Adrenal gland (tissue), 19 donors: ENCODE measurements at places on chromosomes 11 and 22. TPM values are rescaled to one million over a fixed set of nuclear protein-coding genes. Genes with fewer than 3 reads are reported as not detected.
A peak's percentile ranks its signal among the peaks of the same experiment; 100 is the strongest.

DNA sequence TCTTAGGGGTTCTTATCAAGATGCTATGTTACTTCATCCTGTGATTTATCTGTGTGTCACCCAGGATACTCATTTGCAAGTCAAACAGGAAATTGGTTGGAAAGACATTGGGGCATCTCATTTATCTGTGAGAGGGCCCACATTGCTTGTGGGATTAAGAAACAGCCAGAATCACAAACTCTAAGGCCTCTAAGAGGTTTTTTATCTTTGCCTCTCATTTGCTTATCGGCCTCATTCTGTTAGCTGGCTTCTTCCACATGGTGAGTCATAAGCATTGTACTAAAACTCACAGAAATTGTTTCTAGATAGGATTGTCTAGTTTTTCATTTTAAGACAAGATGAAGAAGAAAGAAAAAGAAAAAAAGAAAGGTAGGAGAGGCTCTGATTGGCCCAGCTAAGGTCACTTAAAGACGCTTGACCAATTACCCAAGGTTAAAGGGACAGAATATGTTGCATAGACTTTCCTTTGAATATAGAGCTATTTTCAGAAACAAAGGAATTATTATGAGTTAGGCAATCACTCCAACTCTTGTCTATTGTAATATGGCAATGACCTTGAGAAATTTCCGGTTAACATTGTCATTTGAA lies 121.9 kb downstream of the ARHGAP42 start:
- H3K27me3 ChIP-seq: no peaks in the 10 kb centered on the region
- H3K36me3 ChIP-seq: no peaks in the 10 kb centered on the region
- no peak overlapping the region for H3K4me3 ChIP-seq
- peaks cover 4% of the 10 kb centered on the region for H3K4me1 ChIP-seq

DNA sequence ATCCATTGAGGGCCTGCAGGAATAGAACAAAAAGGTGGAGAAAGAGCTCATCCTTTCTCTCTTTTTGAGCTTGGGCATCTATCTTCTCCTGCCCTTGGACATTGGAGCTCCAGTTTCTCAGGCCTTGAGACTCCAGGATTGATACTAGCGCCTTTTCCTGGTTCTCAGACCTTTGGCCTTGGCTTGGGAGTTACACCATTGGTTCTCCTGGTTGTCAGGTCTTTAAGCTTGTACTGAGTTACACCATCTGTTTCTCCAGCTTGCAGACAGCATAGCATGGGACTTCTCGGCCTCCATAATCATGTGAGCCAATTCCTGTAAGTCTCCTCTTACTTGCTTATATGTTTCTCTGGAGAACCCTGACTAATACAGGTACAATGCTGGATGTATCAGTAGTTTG lies 72.6 kb downstream of the GRK3 start:
- H3K27ac ChIP-seq: no peak overlapping the region
- H3K36me3 ChIP-seq: no peaks in the 10 kb centered on the region
- no peak overlapping the region for H3K4me3 ChIP-seq
- no peaks in the 10 kb centered on the region for H3K27me3 ChIP-seq

- no peak overlapping the region for H3K27ac ChIP-seq
- no peak overlapping the region for H3K4me3 ChIP-seq
- H3K27me3 ChIP-seq: no peaks in the 10 kb centered on the region
- no peak for DNase-seq
These were observed 8.0 kb upstream of the OR52J3 start for GRCh38 chr11:5038341-5038740.

DNA sequence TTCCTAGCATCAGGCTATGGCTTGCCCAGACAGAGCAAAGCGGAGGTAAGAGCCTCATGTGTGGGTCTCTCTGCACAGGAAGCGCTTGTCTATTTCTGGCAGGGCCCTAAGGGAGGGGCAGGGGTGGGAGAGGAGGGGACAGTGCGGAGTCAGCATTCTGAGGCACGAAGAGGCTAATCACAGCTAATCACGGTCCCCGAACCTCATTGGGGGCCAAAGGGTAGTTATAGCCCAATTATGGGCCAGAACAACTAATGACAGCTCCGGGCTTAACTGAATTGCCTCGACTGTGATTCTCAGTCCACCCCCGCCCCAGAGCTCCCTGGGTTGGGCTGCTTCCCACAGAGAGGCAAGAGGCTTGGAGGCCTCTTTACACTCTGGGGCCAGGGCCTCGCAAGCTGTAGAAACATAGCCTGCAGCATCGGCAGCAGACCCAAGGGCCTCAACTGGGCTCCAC lies 72.7 kb upstream of the PRDM11 start:
- no peak overlapping the region for H3K27ac ChIP-seq
- no peaks in the 10 kb centered on the region for H3K27me3 ChIP-seq
- H3K4me3 ChIP-seq: no peak overlapping the region
- H3K4me1 ChIP-seq: no peaks in the 10 kb centered on the region
- no peaks in the 10 kb centered on the region for H3K36me3 ChIP-seq
- no peak for DNase-seq

DNA sequence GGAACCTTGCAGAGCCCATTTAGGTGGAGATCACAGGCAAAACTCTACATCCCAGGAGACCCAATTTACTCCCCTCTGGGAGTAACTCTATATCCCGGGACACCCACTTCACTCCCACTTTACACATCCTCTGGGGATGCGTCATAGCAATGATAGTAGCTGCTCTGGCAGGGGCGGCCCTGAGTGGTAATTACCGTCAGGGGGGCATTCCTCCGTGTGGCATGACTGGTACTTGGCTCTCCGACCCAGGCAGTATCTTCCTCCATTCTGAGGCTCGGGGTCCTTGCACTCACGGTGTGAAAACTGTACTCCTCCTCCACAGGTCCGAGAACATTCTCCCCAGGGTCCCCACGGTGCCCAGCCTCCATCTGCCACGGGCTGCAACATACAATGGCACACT lies 17.2 kb downstream of the ADAMTS8 start:
- H3K36me3 ChIP-seq: no peaks in the 10 kb centered on the region
- H3K4me3 ChIP-seq: no peak overlapping the region
- H3K27me3 ChIP-seq: peaks cover 12% of the 10 kb centered on the region
- no peak for DNase-seq
- no peaks in the 10 kb centered on the region for H3K4me1 ChIP-seq

- no peaks in the 10 kb centered on the region for H3K4me1 ChIP-seq
- H3K4me3 ChIP-seq: no peak overlapping the region
- no peak overlapping the region for H3K27ac ChIP-seq
These were observed 28.2 kb downstream of the ZNF70 start for GRCh38 chr22:23722724-23723123.

DNA sequence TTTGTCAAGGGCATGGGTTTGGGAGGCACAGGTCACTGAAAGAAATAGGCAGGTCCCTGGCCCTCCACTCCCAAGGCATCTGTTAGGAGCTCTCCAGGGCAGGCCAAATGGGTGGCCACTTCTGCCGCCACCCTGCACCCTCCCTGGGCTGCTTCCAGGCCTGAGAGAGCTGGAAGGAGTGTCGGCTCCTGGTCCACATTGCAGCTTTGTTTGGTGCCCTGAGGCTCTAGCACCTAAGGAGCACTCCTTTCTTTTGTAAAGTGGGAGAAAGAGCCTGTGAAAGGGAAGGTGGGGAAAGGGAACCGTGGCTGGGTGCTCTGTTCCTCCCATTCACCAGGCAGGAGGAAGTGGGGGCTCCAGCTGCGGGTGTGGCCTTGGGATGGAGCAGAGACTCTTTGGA lies 12.3 kb upstream of the FGF4 start:
- H3K27ac ChIP-seq: no peak overlapping the region
- H3K4me1 ChIP-seq: no peaks in the 10 kb centered on the region
- no peaks in the 10 kb centered on the region for H3K27me3 ChIP-seq
- H3K4me3 ChIP-seq: no peak overlapping the region

- no peak overlapping the region for H3K4me3 ChIP-seq
- H3K27me3 ChIP-seq: no peaks in the 10 kb centered on the region
- H3K4me1 ChIP-seq: peaks cover 29% of the 10 kb centered on the region
- no peak for DNase-seq
These were observed 12.3 kb downstream of the TNRC6B start for GRCh38 chr22:40189997-40190396.

GRCh38 chr22:28594797-28595462 lies 84.7 kb downstream of the TTC28 start:
- no peak overlapping the region for H3K27ac ChIP-seq
- no peaks in the 10 kb centered on the region for H3K27me3 ChIP-seq
- H3K36me3 ChIP-seq: no peaks in the 10 kb centered on the region
- DNase-seq: no peak
- H3K4me1 ChIP-seq: no peaks in the 10 kb centered on the region

DNA sequence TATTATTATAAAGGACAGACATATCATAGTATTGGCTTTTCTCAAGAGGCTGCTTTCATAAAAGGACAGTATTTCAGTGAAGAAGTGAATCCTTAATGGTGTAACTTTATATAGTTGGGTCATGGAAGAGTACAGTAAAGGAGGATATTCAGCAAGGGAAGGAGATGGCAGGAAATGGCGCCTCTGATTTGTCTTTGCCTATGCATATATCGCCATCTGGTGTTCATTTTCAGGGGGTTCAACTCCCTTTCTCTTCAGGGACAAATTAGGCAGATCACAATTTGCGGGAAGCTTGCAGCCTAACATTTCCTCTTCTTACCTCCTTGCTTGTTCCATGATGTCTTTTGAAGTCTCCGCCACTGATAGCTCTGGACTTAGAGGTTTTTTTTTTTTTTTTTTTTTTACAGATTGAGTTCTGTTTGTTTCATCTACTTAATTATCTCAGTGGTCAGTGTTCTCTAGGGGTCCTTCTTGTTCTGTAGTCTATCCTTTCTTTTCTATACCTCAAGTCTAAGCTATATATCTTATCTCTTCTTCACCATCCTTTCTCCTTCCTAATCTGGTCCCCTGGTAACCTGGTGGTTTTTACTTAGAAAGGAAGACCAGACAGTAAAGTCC lies 21.8 kb upstream of the RRM1 start:
- no peaks in the 10 kb centered on the region for H3K27me3 ChIP-seq
- no peak overlapping the region for H3K4me3 ChIP-seq
- DNase-seq: peak; percentile 60

DNA sequence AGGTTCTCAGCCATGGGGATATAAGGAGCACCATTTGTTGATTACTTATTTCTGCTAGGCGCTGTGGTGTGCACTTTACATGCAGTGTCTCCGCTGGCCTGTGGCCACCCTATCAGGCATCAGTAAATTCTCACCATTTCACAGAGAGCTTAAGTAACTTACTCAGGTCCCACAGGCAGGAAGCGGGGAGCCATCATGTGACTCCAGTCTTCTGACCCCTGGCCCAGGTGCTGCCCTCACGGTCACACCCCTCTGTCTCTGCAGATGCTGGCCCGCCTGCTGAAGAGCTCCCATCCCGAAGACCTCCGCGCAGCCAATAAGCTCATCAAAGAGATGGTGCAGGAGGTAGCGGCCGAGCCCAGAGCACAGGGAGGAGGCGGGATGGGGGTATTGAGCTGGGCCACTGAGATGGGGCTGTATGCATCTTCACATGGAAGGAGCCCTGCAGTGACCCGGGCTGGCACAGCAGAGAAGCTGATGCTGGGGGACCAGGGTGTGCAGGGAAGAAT lies 12.8 kb downstream of the GGA1 start:
- no peak overlapping the region for H3K4me3 ChIP-seq
- H3K27me3 ChIP-seq: no peaks in the 10 kb centered on the region
- H3K36me3 ChIP-seq: peaks cover 53% of the 10 kb centered on the region

DNA sequence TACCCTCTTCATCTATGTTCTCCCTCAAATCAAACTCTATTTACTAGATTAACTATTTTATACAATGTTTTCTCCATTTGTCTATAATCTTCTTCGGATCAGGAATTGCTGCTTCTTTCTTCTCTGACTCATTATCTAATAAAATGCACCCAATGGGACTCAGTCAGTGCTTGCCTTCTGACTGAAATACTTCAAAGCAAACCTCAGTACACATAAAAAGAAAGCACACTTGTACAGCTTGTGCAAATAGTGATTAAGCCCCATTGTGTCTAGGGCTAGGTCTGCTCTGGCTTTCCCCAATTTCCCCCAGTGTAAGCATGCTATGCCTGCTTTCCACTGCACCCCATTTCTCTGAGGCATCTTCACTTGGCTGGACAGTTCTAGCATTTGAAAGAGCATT lies 118.6 kb upstream of the C11orf87 start:
- no peaks in the 10 kb centered on the region for H3K36me3 ChIP-seq
- DNase-seq: no peak
- no peak overlapping the region for H3K4me3 ChIP-seq
- H3K4me1 ChIP-seq: no peaks in the 10 kb centered on the region
- no peaks in the 10 kb centered on the region for H3K27me3 ChIP-seq

DNA sequence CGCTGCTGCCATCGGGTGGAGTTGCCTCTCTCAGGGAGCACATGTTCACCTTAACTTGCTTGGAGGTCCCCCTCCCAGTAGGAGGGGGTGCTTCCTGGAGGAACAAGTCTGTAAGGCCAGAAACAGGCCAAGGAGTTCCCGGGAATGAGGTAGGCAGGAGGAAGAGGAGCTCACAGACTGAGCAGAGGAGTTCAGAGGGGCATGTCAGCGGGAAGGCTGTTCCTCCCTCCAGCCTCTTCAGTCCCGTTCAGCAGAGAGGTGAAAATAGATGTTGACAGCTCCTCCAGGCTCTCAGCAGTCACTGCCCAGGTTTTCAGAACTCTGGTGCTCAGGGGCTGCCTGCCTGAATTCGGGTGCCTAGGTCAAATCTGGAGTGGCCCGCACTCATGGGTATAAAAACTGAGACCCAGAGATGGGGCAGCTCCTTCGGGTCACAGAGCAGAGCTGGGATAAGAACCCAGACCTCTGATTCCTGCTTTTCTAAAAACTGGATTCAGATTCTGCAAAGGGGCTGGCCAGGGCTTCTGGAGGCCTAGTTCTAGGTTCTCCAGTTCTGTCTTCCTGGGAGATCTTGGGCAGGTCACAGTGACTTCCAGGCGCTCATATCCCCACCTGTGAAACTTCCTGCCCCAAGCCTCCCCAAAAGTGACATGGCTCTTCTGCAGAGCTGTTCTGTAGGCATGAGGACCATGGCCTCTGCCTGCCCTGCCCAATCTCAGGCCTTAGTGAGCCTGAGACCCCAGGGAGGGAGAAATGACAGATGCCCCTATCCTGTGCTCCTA lies 18.3 kb downstream of the ATG16L2 start:
- no peak for DNase-seq
- peak overlapping the region; percentile 90 for H3K27ac ChIP-seq
- H3K27me3 ChIP-seq: no peaks in the 10 kb centered on the region
- H3K4me1 ChIP-seq: peaks cover 41% of the 10 kb centered on the region
- no peak overlapping the region for H3K4me3 ChIP-seq

- H3K27ac ChIP-seq: no peak overlapping the region
- H3K27me3 ChIP-seq: no peaks in the 10 kb centered on the region
- peak; percentile 81 for DNase-seq
- H3K36me3 ChIP-seq: no peaks in the 10 kb centered on the region
- H3K4me1 ChIP-seq: peaks cover 11% of the 10 kb centered on the region
- peak overlapping the region; percentile 34 for H3K4me3 ChIP-seq
These were observed 9.5 kb upstream of the EHD1 start for GRCh38 chr11:64887757-64888405.

GRCh38 chr11:71304045-71304444 lies 51.7 kb upstream of the SHANK2 start:
- H3K27me3 ChIP-seq: peaks cover 3% of the 10 kb centered on the region
- no peak for DNase-seq
- no peak overlapping the region for H3K4me3 ChIP-seq
- no peaks in the 10 kb centered on the region for H3K4me1 ChIP-seq
- no peaks in the 10 kb centered on the region for H3K36me3 ChIP-seq
- H3K27ac ChIP-seq: no peak overlapping the region

FIBP gene
- 72.4 TPM for total RNA-seq

OLFML1 gene
- total RNA-seq: 4.0 TPM

SCT gene
- total RNA-seq: 0.67 TPM

YDJC gene
- 33.6 TPM for total RNA-seq

ANGPTL5 gene
- total RNA-seq: not detected

EPS8L2 gene
- total RNA-seq: 37.8 TPM

TOP3B gene
- total RNA-seq: 29.4 TPM
